ENCODE measurements at places on chromosomes 13 and 19. TPM values are rescaled to one million over a fixed set of nuclear protein-coding genes. Genes with fewer than 3 reads are reported as not detected.

Gene FFAR1
- not detected for total RNA-seq

Gene HRC
- total RNA-seq, result not detected

Gene ZNF253
- not detected for total RNA-seq

Gene CCDC169
- total RNA-seq, result not detected

Gene PRR19
- total RNA-seq, result 0.93 TPM

Gene ZNF784
- total RNA-seq, result 5.3 TPM

Gene PSMC4
- total RNA-seq, result 120 TPM

Gene CPT1C
- 12.0 TPM for total RNA-seq

Gene SIGLEC7
- total RNA-seq, result not detected

Gene CGB8
- total RNA-seq, result 0.34 TPM

Gene SIAH3
- not detected for total RNA-seq

Gene ZNF230
- total RNA-seq, result 2.8 TPM

Gene NBEA
- total RNA-seq, result 4.1 TPM

Gene PCDH8
- not detected for total RNA-seq

Gene ZNF260
- 0.07 TPM for total RNA-seq

Gene CD33
- 3.1 TPM for total RNA-seq

Gene ZNF724
- 7.1 TPM for total RNA-seq

Gene FKBP8
- 261 TPM for total RNA-seq

Gene APOC4
- not detected for total RNA-seq

Gene CNOT3
- 76.7 TPM for total RNA-seq

Gene TUBA3C
- total RNA-seq, result not detected

Gene ATP13A1
- total RNA-seq, result 73.7 TPM

Gene CCDC9
- total RNA-seq, result 40.6 TPM

Gene ZNF763
- total RNA-seq, result not detected

Gene ANGPTL8
- total RNA-seq, result not detected

Gene TEX101
- total RNA-seq, result not detected

Gene CCDC8
- total RNA-seq, result 0.10 TPM

Gene KLK12
- not detected for total RNA-seq

Gene LRRC4B
- 0.89 TPM for total RNA-seq

Gene CLC
- not detected for total RNA-seq

Gene GAPDHS
- total RNA-seq, result not detected

Gene COL4A2
- 1.6 TPM for total RNA-seq

Gene FPR2
- not detected for total RNA-seq

Gene TNFSF13B
- total RNA-seq, result 1.3 TPM

Gene WDR83
- total RNA-seq, result 20.1 TPM

Gene SIGLEC8
- not detected for total RNA-seq

Gene RNF113B
- not detected for total RNA-seq

Gene FCGBP
- 5.7 TPM for total RNA-seq

Gene ELAVL3
- total RNA-seq, result 0.05 TPM
